ENCODE measurements at places on chromosomes 1 and 21.

- no peak for DNase-seq
Observed at GRCh38 chr1:9654834-9655723, 3.5 kb downstream of the PIK3CD start.

DNA sequence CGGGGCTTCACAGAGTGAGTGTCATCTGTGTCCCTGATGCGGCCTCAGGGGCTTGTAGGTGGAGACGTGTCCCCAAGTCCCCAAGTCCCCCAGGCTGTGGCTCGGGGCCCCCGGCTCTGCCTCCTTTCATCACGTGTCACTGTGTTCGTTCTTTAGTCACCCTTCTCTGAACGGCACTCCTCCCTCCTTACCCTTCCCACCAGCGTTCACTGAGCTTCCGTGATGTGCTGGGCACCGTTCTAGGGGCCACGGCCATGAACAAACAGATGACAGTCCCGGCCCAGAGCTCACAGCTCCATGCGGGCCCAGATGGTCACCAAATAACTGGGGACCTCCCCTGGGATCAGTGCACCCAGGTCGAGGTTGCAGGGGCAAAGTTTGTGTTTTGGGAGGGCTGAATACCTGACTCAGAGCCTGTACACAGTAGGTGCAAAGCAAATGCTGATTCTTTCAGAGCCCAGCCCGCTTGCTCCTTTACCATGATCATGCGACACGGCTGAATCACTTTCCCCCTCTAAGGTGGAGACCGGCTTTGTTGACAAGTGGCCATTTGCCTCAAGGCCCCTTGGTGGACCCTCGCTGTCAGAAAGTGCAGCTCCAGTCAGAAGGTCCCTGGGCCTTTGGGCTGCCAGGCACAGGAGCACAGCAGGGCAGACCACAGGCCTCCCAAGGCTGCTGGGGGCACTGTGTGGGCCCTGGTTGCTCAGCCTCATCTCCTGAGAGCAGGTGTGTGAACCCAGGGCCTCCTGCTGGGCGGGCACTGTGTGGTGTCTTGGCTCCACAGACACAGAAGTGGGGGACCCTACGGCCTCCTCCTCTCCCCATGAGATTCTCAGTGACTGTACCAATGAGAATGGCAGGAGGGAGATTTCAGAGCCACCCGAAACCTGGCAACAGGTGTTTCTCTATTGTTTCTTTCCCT is 592.5 kb downstream of the PTPRU start:
- DNase-seq, result no peak

GRCh38 chr1:178418284-178418955 is 78.3 kb downstream of the CLEC20A start:
- DNase-seq, result no peak

- no peak for DNase-seq
Observed at GRCh38 chr1:40038697-40039096, 1.8 kb upstream of the CAP1 start.

DNA sequence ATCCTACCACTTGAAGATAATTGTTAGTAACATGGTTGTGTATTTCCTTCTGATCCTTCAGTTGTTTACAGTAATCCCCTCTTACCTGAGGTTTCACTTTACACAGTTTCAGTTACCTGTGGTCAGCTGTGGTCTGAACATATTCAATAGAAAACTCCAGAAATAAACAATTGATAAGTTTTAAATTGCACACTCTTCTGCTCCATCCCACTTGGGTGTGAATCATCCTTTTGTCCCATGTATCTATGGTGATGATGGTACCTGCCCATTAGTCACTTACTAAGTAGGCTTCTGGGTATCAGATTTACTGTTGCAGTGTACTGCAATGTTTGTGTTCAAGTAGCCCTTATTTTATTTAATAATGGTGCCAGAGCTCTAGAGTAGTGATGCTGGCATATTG is 62.5 kb downstream of the OSBPL9 start:
- DNase-seq, result no peak

- no peak for DNase-seq
Observed at GRCh38 chr1:15238789-15239188, 8.2 kb upstream of the FHAD1 start.

GRCh38 chr1:208942394-208943130 is 641.0 kb upstream of the CAMK1G start:
- no peak for DNase-seq

GRCh38 chr1:29524285-29525065 is 288.2 kb downstream of the PTPRU start:
- peak; percentile 34 for DNase-seq

DNA sequence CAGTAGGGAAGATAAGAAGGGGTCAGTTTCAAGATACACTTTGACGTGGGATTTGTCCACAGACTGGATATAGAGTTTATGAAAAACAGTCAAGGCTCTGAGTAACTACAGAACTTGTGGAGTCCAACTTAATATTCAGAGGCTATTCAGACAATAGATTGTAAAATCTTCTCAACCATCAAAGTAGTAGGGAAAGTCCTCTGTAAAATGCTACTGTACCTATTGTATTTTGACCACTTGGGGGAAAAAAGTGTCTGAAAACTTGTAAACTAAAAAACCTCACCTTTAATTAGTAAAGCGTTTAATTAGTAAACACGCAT is 10.5 kb downstream of the PTP4A2 start:
- no peak for DNase-seq

DNA sequence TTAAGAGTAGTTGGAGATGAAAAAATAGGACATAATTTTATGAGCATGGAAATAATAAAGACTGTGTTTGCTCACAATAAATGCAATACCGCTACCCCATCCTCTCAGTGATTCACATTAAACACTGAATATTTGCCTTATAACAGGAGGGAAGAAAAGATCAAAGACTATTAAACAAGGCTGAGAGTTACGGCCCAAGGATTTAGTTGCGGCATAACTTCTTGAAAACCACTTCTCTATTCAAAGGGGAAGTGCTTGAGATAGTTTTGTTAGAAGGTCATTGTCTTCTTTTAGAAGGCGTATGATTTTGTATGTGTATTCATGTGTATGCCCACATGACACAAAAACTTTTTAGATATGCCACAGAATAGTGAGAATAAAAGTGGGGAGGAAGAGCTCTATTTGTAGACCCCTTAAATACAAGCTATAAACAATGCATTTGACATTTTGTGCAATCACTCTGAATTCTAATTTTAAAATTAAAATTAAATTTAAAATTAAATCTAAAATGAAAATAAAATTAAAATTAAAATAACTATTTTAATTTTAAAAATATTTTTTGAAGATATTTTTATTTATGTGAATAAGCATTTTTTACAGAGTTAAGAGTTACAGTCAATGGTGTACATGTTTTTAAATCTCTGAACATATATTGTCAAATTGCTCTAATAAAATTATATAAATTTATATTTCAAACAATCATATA is 986.6 kb upstream of the ADAMTS5 start:
- DNase-seq, result no peak
